ENCODE measurements at places on chromosomes 13 and 19.

DNA sequence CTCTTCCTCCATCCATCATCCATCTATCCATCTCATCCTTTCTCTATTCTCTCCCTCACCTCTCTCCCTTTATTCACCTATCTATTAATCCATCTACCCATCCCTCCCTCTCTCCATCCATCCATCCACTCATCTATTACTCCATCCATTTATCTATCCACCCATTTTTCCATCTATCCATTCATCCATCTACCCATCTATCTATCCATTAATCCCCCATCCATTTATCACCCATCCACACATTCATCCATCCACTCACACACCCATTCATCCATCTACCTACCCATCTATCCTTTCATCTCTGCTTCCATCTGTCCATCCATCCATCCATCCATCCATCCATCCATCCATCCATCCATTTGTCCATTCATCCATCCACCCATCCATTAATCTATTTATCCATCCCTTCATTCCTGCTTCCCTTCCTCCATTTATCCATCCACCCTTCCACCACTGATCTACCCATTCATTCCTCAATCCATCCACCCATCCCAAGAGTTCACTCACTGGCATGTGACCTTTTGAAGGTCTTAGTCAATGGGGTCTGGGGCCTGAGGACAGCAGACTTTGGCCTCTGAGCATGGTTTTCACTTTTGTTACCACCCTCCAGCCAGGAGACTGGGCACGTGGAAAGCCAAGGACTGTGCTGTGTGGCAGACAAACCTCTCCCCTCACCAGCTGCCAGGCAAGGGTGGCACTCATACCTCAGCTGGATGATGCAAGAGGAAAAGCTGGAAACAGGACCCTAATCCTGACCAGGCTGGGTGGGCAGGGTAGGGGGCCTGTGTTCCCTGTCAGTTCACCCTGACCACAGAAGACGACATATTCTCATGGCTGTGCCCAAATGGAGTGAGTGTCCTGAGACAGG, 126.7 kb downstream of the URI1 start:
- no peak for DNase-seq

DNA sequence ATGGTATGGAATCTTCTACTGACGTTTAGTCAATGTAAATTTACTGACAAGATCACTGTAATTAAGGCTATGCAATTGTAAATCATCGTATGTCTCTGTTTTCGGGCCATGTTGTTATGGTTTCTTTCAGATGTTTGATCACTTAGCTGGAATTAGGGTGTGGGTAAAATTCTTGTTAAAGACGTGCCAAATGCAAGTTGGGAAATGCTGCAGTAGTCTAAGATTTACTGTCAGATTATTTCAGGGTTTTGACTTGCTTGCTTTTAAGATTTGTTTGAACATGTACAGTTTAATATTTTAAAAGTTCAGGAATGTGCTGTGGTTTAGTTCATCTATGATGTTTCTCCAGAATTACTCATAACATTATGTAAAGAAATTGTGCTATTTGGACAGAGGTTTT, 10.8 kb downstream of the NDFIP2 start:
- DNase-seq: no peak

DNA sequence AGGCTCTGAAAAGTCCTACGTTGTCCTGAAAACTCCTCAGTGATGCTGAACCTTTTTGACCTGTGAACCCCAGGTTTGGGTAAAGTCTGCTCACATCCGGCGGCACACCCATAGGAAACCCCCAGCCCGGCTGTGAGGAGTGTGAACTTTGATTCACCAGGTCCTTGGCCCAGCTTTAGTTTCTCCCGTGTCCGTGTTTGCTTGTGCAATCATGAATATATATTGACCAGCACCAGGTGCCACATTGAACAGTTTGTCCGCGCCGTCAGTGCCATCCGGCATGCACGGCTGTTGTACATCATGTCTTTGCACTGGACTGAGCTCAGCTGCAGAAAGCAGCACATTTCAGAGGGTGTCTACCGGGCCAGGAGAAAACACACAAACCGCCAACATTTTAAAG, 45.3 kb downstream of the NFIC start:
- no peak for DNase-seq

DNA sequence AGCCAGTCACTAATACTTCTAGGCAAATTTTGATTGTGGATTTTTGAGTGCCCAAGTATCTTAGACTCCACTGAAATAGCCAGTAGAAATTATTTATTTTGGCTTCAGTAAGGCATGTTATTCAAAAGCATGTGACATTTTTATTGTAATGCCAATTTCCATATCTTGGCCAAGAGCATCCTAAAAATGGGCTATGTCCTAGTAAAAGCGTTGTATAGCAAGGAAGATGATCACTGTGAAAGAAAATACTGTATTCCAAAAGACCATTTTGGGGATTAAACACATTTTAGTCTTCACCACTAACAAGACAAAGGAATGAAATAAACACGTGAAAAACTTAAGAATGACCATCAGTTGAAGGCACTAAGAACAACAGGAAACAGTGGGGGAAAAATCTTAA, 149.1 kb downstream of the NUFIP1 start:
- DNase-seq: no peak

DNA sequence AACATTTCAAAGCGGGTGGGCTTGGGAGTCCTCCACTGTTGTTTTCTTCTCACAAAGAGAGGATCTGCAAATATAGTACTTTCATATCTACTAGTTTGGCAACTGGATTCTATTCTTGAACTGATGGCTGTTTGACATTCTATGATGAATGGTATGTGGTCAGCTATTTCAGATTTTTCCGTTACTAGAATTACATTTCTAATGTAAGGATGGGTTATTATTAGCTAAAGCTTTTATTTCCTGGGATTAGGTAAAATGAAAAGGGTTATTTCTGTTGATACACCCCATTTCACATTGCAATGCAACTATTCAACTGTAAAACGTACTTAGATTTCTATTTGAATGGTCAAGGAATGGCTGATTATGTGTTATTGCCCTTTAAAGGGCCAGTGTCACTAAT, 629.7 kb downstream of the DACH1 start:
- DNase-seq: no peak

DNA sequence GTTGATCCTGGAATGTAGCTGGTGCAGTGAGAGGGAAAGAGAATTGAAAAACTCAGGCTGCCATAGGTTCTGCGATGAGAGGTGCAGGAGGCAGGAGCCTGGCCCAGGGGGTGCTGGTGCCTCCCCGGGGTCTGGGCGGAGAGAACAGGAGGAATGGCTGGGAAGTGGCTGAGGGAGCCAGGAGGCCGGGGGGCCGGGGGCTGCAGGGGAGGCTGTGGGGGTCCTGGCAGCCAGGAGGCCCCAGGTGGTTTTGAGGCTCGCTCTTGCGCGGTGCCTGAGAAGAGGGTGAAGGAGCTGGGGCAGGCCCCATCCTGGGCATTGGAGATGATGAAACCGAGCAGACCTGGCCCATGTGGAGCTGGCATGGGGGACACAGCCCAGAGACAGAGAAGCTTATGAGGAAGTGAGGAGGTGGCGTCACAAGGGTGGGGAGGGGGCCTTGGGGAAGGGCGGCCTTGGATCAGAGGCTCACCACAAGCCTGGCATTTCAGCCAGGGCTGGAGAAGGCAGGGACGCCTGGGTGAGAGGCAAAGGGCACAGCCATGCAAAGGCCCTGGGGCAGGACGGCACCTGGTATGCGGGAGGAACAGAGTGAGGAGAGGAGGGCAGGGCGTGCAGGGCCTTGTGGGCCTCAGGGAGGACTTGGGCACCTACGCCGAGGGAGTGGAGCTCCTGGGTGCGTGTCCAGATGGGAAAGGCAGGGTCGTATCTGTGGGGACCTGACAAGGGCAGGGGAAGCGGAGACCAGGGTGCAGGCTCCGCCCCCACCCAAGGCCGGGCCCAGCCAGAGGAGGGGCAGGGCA, 1.3 kb upstream of the TEKTIP1 start:
- DNase-seq: peak; percentile 37
